Retina (tissue), 1 donor: ENCODE measurements at places on chromosomes 13 and 19.

DNA sequence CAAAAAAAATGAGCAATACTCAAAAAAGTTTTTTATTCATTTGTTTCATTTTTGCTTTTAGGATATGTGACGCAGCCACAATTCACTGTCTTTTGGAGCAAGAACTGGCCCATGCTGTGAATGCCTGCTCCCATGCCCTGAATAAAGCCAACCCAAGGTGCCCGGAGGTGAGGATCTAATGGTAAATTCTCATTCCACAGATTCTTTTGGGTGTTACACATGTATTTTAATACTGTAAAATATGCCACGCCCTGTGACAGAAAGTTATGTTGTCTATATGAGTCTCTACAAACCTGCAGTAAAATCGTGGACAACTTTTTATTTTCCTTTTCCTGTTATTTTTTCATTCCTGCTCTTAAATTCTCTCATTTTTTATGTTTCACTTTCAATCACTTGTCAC, 57.5 kb upstream of the AKAP11 start:
- no peak for DNase-seq

DNA sequence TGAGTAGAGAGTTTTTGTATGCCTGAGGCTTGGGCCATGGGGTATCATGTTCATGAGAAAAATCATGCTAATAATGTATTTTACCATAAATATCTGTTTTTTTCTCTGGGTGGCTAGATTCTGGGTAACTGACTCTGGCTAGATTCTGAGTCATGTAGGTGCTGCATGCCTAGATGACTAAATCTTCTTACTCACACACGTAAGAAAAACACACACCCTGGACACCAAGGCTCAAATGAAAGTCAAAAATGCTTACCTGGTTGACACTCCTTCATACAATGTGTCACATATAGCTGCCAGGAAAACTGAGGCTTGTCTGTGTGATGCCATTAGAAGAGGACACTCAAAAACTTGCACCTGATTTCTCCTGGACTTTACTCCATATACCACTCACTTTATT, 597.4 kb upstream of the SLITRK1 start:
- no peak for DNase-seq

- DNase-seq: no peak
These were observed 230.5 kb downstream of the TM9SF2 start for GRCh38 chr13:99731747-99732146.

DNA sequence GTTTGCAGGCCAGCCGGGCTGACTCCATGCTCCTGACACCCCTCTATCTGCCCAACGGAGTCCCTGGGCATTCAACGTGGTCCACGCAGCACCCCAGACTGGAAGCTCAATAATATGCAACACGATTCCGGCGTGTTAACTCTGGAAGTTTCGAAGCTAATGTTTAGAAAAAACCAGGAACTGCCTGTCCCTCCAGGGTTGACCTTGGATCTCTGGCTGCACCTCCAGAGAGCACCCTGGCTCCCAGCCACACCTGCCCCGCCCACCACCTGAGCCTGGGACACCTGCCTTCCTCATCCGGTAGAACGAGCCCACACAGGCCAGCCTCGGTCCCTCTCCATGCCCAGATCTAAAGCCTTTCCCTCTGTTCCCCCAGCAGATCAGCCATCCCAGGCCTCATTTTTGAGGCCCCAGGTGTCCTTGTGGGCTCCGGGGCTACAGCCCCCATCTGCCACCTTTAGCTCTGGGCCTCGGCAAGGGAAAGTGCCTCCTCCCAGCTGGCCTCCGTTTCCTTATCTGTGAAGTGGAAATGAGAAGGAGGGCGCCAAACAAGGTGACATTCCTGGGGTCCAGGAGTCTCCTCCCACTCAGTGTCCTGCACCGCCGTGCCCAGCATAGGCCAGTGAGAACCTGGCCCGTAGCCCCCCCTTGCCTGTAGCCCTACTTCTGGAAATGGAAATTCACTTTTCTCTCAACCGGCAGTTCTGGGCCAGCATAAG, 38.7 kb downstream of the KLF2 start:
- DNase-seq: no peak

DNA sequence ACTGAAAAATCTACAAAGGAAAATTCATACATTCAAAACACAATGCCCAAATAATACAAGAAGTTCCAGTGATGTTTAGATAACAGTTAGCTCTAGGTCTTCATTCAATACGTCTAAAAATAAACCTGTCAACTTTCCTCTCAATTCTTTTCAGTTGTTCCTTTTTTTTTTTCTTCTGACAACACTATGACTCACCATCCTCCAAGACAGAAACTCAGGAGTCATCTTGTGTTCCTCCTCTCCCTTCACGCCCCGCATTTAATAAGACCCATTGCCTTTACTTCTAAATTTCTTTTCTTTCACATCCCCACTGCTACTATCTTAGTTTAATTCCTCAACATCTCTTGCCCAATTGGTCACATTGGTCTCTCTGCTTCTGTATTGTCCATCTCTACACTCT, 759.9 kb downstream of the GPC5 start:
- DNase-seq: no peak
